NCI-H1417 treated with DMSO at 0.1 percent for 48 hours (cell line): ENCODE measurements at places on chromosomes 3 and 15.

DNA sequence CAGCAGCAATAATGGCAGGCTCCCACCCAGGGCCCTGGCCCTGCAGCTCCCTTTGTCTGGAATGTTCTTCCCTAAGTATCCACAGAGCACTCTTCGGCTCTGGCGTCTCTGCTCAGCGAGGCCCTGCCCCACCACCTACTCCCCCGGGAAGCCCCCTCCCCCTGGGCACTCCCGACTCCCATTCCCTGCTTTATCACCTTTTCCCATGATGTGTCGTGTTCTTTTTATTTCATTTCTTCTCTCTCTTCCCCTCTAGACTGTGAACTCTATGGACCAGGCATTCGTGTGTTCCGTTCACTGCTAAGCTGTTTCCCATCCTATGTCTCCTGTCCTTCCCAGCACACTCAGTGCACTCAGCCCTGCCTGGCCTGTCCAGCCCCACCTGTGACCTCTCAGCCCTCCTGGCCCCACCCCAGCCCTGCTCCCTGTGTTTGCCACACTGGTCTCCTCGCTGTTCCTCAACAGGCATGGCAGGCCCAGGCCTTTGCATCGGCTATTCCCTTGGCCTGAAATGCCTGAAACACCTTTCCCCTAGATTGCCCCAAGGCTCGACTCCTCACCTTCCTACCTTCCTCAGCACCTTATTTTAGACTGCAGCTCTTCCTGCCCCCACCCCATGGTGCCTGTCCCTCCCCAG, 107.4 kb downstream of the TPRA1 start:
- no peak for DNase-seq

DNA sequence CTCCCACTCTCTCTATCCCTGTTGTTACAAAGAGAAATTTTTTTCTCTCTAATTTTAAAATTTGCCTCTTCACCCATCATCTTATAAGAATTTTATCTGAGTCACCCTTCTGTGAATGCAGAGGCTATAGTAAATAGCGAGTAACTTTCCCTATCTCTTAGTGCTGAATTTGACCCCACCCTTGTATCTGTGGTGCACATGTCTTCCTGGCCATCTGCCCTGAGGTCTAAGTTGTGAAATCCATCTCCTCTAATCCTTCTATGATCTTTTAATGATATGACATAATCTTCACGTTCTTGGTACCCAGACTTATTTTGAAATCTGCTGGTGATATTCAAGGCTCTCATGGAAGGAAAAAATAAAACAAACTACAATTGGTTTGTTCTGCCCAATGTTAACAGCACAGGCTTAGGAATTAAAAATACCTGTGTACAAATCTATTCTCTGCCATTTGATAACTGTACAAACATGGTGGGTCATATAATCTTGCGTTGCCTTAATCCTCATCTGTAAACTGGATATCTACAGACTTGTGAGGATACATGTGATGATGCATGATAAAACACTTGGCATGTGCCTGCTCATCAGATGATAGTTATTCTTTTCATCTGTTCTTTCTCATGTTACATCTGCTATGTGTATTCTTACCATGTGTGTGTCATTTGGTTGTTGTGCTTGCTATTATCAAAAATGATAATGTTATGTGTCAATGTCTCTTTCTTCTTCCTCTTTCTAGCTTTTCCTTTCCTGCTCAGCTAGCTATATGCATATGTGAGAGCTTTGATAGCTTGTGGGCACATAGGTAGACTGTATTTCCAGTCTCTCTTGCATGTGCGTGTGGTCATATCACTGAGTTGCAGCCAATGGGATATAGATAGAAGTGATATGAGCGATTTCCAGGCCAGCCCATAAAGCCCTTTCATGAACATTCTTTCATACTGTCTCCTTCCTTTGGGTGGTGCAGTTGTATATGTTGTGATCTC, 13.7 kb upstream of the CCR3 start:
- DNase-seq: no peak

DNA sequence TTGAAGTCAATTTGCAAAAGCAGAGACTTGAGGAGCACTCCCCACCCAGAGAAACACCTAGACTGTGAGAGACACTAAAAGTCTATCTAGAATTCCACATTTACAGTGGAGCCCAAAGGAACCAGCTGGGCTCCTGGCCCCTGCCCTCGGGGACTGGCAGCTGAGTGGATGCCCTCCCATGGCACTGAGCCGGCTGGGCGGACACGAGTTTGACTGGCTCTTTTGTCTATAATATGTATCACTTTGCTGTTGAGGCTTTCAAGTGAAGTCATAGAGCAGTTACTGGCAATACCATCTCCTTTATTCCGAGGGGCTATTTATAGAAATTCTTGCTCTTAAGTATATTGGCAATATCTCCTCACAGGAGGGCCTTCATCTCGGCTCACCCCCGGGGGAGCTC, 65.8 kb upstream of the TNFAIP8L3 start:
- no peak for DNase-seq

- DNase-seq: no peak
Measured at GRCh38 chr3:72255191-72255590, 470.2 kb upstream of the PROK2 start.

GRCh38 chr3:151880416-151880690, 6.9 kb downstream of the SUCNR1 start:
- DNase-seq: no peak

DNA sequence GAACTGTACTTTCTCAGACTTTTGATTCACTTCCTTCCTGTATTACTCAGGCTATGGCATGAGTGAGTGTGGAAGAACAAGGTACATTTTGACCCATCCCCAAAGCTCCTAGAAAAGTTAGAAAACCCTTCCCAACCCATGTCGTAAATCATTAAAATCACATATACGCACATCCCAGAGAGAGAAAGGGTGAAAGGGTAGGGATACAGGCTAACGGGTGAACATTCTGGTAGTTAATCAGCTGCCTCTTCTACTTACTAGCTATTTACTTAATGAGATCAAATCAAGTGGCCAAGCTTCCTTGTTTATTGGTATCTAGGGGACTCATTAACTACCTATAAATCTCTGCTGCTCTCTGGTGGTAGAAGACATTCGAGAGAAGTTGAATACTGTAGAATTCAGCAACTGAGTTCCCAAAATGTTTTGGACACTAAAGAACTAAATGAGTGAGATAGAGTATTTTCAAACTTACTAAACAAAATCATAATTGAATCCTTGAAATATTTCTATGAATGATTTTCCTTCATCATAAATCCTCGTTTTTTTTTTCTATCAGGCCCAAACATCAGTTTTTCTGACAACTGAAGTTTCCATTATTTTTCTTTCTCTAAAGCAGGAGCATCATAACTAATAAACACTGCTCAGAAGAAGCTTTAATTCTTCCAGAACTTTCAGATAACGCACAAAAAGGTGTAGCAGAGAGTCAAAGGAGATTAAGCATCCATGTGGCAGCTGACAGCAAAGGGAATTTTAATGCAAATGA, 124.2 kb downstream of the IMPG2 start:
- DNase-seq: no peak

- no peak for DNase-seq
Measured at GRCh38 chr15:51688863-51689262, 7.6 kb downstream of the SCG3 start.

DNA sequence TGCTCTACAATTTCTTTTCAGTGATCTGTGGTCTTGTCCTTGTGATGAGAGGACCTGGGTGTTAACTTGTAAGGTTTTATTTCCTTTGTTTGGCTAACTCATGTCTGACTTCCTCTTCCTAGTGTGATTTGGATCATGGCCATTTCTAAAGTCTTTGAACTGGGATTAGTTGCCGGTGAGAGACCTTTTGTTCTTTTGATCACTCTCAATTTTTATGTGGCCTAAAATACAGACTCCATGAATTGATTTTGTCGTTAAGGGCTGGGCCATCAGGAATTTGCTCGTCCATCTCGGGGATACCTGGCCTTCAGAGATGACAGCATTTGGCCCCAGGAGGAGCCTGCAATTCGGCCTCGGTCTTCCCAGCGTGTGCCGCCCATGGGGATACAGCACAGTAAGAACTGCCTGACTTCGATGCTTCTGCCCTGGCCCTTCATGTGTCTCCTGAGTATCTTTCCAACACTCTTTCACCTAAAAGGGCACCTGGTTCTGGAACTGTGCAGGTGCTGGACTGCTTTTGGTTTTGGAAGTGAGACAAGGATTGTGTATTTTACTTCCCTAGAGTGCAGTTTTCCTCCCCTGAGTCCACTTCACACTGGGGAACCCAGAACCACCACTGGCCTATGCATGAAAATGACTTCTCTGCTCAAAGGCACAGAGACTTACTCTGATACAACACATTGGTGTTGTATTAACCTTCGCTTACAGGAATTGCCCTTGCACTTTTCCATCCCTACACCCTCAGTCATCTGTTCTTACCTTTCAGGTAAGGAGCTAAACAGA, 13.1 kb upstream of the LRRC2 start:
- no peak for DNase-seq

DNA sequence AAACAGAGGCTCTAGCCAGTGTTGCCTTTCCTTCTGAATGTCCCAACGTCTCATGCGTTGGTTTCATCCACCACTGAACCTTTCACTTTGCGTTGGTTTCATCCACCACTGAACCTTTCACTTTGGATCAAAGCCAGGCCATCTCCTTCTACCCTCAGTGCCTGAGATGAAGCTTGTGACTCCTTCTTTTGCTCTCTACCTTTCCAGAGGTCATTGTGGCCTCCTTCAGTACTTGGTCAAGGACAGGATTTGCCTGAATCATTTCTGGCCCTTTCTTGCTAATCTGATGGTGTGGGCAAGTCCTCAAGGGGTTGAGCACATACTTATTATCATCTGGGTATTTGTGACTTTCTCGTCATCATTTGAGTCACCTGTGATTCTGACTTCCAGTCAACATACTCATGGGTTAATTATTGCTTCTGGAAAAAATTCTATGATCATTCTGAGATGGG, 50.0 kb downstream of the SELENOT start:
- DNase-seq: no peak
